ENCODE measurements at places on chromosomes 7 and 10. TPM values are rescaled to one million over a fixed set of nuclear protein-coding genes. Genes with fewer than 3 reads are reported as not detected.

Gene SPDYE8
- total RNA-seq = not detected

Gene BMPER
- total RNA-seq = 32.6 TPM

Gene HSPA12A
- 12.1 TPM for total RNA-seq

Gene NPFFR1
- not detected for total RNA-seq

Gene PTER
- 15.3 TPM for total RNA-seq

Gene PRSS2
- not detected for total RNA-seq

Gene CLEC2L
- total RNA-seq = not detected

Gene SEC24C
- total RNA-seq = 54.3 TPM

Gene SRGN
- total RNA-seq = 36.7 TPM

Gene CLCN1
- total RNA-seq = 0.14 TPM

Gene RNF32
- total RNA-seq = 1.1 TPM

Data from smooth muscle cell of bladder (primary cell).